ENCODE measurements at places on chromosomes 4 and X. TPM values are rescaled to one million over a fixed set of nuclear protein-coding genes. Genes with fewer than 3 reads are reported as not detected.

IQSEC2 gene
- 38.2 TPM for total RNA-seq

SAGE1 gene
- not detected for total RNA-seq

MTCP1 gene
- 25.1 TPM for total RNA-seq

ANOS1 gene
- 0.15 TPM for total RNA-seq

PAGE5 gene
- not detected for total RNA-seq

CNKSR2 gene
- 3.1 TPM for total RNA-seq

FGB gene
- total RNA-seq: 21.1 TPM

EGFL6 gene
- not detected for total RNA-seq

SPANXN5 gene
- total RNA-seq: not detected

UGT2B10 gene
- not detected for total RNA-seq

H2BW2 gene
- not detected for total RNA-seq

C4orf54 gene
- not detected for total RNA-seq

GSPT2 gene
- 7.2 TPM for total RNA-seq
